SJSA1 (cell line): ENCODE measurements at places on chromosomes 3 and 15.

GRCh38 chr15:29919380-29919881, 97.2 kb upstream of the TJP1 start:
- DNase-seq: no peak

DNA sequence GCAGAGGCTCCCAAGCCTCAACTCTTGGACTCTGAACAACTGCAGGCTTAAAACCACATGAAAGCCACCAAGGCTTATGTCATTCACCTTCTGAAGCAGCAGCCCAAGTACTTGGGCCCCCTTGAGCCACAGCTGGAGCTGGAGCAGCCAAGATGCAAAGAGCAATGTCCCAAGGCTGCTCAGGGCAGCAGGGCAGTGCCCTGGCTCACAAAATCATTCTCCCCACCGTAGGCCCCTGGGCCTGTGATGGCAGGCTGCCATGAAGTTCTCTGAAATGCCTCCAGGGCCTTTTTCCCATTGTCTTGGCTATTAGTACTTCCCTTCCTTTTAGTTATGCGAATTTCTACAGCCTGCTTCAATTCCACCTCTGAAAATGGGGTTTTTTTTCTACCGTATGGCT, 83.4 kb downstream of the DCLK3 start:
- no peak for DNase-seq

DNA sequence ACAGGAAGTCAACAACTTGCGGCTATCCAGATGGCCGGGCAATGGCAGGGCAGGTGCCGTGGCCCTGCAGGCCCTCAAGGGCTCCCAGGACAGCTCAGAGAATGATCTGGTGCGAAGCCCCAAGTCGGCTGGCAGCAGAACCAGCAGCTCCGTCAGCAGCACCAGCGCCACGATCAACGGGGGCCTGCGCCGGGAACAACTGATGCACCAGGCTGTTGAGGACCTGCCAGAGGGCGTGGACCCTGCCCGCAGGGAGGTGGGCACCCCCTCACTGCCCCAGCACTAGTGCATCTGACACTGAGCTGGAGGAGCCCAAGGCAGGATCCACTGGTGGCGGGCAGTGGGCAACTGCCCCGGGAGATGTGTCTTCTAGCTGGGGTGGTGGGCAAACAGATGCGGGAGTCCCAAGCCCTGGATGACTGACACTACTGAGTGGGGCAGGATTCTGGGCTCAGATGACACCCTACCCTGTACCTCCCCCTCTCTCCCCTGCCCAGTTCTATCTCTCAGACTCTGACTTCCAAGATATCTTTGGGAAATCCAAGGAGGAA, 15.9 kb downstream of the VILL start:
- DNase-seq: no peak

GRCh38 chr3:179455954-179456353, 4.7 kb upstream of the GNB4 start:
- DNase-seq: no peak

DNA sequence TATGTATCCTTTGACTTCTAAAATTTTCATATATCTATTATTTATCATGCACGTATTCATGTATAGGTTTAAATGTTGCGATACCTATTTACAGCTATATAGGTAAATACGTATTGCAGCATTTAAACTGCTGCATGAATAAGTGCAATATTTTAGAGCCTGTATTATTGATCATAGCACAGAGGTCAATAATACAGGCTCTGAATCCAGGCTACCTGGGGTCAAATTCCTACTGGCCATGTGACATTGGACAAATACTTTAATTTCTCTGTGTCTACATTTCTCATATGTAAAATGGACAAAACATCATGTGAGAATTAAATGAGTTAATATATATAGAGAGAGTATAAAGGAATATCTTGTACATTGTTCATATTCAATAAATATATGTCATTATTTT, 352.9 kb upstream of the ROBO2 start:
- DNase-seq: no peak

DNA sequence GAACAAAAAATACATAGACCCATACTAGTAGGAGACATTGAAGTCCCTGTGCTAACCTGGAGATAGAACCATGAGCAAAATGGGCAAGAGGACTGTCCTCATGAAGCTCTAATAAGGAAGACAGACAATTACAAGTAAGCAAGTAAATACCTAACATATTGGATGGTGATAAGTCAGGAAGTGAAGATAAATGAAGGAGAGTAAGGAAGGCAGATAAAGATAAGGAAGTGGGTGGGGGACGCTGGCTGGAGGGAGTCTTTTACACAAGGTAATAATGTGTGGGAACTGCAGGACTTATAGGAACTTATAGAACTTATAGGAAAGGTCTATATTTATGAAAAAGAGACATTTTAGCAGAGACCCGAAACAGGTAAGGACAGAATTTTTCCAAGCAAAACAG, 148.9 kb upstream of the ABI3BP start:
- no peak for DNase-seq

- peak; percentile 77 for DNase-seq
These were observed 21.0 kb upstream of the CA12 start for GRCh38 chr15:63402498-63403253.

GRCh38 chr15:80105595-80105994, 46.1 kb downstream of the ZFAND6 start:
- no peak for DNase-seq

DNA sequence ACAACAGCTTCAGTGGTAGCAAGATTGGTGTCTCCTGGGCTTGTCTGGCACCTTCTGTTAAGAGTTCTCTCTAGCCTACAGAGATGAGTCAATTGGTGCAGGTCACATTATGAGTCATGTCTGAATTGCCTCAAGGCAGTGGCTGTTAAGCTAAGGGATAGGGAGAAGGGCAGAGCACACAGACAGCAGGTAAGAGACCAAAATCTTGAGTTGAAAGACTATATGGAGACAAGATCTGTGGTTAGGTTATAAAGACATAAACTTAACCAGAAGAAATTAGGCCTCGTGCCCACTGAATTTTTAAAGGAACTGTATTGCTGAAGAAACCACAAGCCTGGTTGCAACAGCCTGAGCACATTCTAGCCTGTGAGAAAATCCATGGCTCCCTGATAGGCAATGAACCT, 19.2 kb upstream of the KPNA1 start:
- peak; percentile 72 for DNase-seq

- no peak for DNase-seq
These were observed 37.5 kb downstream of the GAP43 start for GRCh38 chr3:115660646-115661337.

DNA sequence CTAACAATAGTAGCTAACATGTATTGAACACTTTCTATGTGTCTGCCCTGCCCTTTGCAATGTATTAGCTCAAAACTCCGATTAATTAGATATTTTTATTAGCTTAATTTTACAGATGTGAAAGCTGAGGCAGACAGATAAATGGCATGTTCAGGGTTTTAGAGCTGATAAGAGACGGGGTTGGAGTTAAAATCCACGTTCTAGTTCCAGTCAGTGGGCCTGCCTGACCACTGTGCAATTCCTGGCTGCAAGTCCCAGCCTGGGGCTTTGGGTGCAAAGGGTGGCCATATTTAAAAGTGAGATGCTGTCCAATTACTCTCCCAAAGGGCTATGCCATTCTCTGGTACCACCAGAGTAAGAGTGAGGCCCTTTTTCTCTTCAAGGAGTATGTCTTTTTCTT, 33.2 kb downstream of the FOXL2 start:
- no peak for DNase-seq

- no peak for DNase-seq
These were observed 60.5 kb downstream of the IGF2BP2 start for GRCh38 chr3:185764163-185764979.

GRCh38 chr15:56815247-56815646, 81.9 kb upstream of the ZNF280D start:
- no peak for DNase-seq

DNA sequence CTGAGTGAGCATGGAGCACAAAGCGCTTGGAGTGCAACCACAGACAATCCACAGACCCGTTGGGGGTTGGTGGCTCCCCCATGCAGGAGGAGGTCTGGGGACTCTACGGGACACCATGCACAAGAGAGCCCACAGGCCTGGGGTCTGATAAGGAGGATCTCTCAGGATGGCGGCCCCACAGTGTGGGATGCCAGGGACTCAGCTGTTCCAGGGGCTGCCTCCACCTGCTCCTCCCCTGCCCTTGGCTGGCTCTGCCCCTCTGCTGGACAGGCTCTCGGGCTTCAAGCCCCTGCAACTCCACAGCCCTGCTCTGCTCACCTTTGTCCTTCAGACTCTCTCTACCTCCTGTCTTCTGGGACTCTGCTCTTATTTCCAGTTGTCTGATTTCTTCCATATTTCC, 184.5 kb upstream of the CHRNA7 start:
- no peak for DNase-seq

DNA sequence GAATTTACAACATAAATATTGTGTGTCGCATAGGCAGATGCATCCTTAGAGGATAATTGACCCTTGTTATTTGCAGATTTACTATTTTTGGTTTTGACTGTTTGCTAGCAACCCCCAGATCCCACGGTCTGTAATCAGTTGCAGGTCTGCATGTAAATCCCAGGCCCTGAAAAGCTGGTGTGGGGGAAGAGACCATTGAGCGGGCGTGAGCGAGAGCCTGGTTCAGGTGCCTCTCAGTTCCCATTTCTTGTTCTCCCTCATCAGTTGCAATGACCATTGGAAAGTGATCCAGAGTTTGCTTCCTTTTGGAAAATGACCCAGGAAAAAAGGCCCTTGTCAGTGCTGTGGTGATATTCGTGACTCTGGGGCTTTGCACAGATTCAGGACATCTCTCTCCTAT, 238.9 kb downstream of the UACA start:
- DNase-seq: no peak

DNA sequence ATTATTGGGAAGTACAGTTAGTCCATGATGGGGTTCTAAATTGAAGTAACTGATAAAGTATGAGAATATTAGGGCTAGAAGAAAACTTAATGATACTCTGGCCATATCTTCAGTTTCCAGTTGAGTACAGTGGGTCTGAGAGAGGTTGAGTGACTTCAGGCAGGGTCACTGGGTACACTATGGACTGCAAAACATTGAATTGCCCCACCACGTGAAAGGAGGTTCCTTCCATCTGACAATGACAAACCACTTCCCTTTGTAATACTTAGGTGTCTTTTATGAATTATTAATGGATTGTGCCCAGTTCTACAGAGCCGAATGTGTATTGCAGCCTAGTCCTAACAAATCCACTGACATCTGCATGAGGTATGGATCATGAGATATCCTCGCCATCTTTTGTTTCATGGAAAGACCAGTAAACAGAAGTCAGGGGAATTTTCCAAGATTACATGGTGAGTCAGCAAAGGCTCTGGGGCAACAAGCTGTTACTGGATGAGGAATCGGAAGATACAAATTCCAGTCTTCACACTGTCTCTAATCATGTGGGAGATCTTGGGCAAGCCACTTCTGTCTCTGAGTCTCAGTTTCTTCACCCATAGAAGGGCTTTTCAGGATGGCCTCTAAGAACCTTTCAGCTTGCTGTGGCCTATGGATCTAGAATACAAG, 66.5 kb upstream of the BCL6 start:
- no peak for DNase-seq

GRCh38 chr3:73509816-73510215, 114.9 kb downstream of the PDZRN3 start:
- no peak for DNase-seq

GRCh38 chr3:125594125-125594524, 1.2 kb downstream of the OSBPL11 start:
- no peak for DNase-seq

- DNase-seq: no peak
These were observed 23.2 kb downstream of the RCN2 start for GRCh38 chr15:76954744-76955143.

DNA sequence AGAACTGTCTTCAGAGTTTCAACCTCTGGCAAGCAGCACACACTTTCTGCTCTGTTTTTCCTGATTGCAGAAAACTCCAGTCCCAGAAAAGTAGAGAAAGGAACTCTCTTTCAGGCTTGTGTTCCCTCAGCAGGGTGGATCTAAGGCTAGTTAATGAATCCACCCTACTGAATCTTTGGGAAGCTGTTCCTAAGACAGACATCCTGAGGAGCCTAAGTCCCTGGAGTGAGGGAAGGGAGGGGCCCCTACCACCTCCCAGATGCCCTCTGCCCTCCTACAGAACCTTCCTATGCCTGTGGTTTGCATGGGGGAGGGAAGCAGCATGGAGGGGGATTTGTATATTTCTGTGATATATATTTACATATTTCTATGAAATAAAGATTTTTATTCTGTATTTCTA, 124.4 kb downstream of the ANO10 start:
- no peak for DNase-seq

DNA sequence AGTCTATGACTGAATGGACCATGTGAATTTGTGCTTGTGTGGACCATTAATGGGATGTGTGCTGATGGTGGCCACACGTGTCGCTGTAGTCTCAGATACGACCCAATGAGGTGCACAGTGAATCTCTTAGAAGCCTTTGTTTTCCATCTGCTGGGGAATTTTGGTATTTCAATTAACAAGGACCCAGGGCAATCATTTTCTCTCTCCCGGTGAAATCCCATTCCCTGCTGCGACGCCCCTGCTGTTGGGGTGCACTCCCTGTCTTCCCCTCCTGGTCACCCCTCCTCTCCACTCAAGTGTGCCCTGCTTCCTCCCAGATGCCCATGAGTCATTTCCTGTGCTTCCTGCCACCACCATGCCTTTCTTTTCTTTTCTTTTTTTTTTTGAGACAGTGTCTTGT, 32.7 kb downstream of the EBLN2 start:
- peak; percentile 12 for DNase-seq

DNA sequence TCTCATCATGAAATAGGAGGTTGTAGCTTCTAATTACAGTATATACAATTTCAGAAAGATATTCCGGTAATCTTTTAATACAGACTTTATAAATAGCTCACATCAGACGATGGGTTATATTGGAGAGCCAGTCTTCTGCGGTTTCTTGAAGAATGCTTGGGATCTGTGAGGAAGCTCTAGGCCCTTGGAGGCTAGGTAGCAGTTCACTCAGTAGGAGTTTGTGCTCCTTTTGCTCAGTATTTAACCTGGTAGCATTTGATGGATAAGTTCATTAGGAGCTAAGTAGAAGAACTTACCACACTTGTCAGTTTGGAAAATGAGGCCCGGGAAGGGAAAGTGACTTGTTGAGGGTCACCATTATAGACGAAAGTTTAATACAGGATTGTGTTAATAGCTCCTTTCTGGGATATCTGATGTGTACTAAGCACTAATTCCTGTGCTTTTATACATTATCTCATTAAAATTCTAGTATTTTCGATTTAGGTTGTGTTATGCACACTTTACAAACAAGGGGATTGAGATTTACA, 2.8 kb downstream of the FNDC3B start:
- DNase-seq: no peak

DNA sequence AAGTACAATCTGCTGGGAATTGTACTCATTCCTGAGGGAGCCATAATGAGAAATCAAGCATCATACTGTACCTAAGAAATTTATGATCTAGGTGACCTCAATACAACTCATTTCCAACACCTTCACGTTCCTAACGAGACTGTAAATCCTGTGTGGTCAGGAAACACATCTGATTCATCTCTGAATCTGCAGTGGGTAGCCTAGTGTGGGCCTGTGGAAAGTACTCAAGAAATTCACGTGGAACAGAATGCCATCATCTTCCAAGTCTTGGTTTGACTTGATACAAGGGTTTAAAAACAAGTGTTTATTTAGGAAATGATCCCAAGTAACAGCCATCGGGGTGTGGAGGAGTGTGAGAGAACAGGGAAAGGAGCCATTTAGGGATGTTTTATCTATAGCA, 568.9 kb downstream of the EDEM1 start:
- peak; percentile 37 for DNase-seq

GRCh38 chr3:112671930-112672715, 31.2 kb upstream of the CCDC80 start:
- DNase-seq: peak; percentile 88
